ENCODE measurements at places on chromosomes 12 and 14.

DNA sequence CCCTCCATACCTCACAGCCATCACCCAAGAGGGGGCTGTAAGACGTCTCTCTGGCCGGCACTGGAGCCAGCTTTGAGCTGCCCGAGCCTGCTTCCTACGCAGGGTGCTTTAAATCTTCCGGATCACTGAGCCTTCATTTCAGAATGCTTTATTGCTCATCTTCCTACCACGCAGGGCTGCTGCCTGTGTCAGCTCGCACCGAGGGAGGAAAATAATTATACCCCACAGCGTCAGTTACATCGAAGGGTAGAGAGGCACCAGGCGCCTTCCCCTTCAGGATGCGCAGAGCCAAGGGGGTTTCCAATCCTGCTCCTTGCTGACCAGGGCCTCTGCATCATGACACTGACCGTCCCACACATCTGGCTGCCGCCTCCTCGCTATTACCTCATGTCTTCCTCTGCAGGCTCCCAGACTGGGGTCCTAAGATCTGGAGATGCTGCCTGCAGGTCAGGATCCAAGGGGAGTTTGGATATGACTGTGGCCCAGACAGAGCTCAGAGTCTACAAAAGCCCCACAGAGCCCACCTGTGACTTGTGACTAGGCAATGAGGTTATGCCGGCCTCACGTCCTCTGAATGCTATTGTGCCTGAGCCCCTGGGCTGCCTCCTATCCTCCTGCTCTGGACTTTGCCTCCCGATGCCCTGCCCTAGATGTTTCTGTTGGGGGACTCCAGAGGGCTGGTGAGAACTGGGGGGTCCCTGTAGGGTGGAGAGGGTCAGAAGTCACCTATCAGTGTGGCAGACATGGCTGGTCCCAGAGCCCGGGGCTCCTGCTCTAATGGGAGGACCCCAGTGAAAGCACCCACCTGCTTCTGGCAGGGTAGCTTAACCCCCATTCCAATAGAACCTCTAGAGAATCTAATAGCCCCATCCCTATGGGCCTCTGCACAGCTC, 220.3 kb upstream of the RTL1 start:
- no peak for DNase-seq

DNA sequence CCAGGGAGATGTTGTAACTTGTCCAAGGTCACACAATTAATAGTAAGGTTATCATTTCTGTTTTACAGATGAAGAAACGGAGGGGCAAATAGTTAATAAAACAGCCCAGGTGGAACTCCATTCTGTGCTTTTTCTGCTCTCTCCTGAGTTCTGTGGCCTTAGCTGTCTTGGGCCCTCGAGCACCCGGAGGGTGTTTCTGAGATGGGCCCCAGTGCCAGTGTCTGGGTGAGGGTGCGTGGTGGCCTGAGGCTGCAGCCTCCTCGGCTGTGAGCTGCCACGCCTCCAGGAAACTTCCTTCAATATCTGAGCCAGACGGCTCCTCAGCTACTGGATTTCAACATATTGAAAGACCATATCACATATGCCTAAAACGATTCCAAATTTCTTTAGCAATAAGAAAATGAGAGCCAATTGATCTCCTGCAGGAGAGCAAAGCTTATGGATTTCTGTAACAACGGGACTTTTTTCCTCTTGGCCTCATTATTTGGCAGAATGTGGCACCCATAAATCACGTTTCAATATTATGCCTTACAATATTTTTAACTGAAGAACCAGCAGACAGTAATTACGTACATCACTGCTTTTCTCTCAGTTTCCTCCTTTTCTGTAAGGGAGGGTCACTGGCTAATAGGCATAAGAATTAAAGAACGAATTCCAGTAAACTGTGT, 74.8 kb upstream of the DICER1 start:
- DNase-seq, result no peak

DNA sequence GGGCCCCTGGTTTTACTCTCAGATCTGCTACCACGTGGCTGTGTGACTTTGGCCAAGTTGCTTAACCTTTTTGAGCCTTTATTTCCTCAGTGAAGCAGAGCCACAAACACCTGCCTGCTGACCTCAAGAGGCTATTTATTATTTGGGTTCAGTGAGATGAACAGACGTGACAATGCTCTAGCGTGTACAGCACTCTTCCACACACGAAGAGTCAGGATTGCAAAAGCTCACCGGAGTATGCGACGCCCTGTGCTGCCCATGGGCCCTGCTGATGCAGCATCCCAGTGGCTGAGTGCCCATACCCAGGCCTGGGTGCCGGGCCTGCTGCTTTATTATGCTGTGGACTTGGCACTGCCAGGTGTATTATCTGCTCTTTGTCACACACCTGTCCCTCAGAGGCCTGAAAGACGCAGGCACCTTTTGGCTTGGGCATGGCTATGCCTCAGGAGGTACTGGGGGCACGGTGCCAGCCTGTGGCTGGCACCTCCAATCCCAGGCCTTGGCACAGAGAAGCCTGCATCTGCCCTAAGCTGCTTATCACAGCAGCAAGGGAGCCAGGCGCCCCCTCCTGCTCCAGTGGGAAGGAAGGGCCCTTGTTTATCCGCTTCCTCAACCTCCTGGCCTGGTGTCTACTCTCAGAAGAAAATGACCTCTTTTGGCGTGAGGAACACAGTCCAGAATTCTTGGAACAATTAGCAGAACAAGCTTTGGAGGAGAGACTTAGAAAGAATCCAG, 22.3 kb upstream of the TC2N start:
- no peak for DNase-seq

DNA sequence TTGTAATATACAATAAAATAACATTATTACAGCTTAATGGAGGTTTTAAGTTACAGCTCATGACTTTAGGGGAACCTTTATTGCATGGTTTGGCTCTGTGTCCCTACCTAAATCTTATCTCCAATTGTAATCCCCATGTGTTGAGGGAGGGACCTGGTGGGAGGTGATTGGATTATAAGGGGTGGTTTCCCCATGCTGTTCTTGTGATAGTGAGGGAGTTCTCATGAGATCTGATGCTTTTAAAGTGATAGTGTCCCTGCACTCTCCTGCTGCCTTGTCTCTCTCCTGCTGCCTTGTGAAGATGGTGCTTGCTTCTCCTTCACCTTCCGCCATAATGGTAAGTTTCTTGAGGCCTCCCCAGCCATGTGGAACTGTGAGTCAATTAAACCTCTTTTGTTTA, 132.1 kb upstream of the SYT1 start:
- DNase-seq, result no peak

DNA sequence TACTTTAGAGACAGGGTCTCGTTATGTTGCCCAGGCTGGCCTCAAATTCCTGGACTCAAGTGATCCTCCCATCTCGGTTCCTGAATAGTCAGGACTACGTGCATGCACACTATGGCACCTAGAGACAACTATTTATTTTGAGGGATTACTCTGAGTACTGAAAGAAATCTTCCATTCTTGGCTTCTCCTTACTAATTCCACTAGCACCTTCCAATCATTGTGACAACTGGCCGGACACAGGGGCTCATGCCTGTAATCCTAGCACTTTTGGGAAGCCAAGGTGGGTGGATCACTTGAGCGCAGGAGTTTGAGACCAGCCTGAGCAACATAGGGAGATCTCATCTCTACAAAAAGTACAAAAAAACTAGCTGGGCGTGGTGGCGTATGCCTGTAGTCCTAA, 42.1 kb upstream of the MTERF2 start:
- no peak for DNase-seq

- DNase-seq, result no peak
Observed at GRCh38 chr14:99318091-99318958, 46.3 kb upstream of the BCL11B start.

DNA sequence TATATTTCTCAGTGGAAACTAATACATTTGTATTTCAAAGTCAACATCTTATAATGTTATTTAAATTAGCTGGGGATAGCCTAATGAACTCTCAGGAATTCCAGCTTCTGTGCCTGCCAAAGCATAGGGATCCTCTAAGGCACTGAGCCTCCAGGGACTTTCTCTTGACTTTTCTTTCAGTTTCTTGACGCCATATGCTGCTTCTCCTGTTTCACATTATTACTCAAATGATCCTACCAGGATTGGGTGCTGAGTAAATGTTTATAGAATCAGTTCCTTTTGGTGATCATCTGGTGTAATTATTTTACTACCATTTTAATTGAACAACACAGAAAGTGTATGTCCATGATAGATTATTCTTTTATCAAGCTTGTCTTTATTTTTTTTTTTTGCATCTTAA, 7.9 kb downstream of the METTL25 start:
- DNase-seq, result no peak

DNA sequence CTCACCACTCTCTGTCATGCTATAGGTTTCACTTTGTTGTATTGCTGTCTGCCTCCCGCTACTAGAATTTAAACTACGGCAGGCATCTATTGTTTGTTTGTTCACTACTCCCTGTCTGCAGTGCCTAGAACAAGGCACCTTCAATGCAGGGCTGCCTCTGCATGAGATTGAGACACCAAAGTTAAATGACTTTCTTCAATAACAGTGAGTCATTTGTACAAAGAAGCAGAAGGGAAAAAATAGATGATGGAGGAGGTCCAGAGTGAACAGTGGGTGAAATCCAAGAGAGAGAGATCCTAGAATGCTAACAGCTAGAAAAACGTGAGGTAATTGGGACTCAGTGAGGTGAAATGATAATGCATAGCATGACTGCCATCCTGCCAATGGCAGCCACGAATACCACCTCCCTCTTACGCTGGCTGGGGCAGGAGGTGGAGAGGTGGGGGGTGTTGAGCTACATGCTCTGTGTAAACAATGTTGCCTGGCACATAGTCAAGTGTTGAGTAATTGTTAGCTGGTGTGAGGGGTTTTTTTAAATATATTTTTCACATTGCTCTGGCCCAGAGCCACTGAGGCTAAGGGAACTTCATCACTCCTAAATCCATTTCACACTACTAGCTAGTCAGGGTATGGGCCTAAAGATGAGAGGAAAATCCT, 367.6 kb downstream of the RPS29 start:
- DNase-seq, result no peak

DNA sequence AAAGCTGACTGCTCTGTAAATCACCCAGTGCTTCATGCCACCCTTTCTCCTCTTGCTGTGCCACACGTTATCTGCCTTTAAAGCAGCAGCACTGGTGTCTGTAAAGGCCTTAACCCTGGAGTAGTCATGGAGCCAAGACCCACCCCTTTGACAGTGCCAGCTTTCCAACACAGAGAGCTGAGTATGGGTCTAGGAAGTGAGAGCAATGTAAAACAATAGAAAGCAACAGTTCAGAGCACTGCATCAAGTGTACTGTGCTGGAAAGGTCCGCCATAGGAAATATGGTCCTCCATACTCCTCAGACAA, 139.5 kb downstream of the DAD1 start:
- no peak for DNase-seq

GRCh38 chr12:31315044-31315715, 10.8 kb downstream of the SINHCAF start:
- no peak for DNase-seq

- no peak for DNase-seq
Observed at GRCh38 chr14:73744874-73745529, 30.8 kb upstream of the PNMA1 start.

DNA sequence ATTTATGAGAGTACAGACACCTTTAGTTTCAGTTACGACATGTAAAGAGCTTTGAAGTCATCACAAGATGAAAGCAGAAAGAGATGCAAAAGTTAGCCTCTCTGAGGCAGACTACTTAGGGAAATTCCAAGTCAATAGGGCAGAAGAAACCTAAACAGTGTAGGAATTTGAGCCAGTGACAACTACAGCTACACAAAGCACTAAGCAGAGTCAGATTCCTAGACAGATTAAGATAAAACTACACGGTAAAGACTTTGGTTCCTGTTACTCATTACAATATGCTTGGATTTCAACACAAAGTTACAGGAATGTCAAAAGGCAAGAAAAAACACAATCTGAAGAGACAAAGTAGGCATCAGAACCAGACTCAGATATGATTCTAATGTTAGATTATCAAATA, 1302.3 kb downstream of the FSCB start:
- no peak for DNase-seq

GRCh38 chr14:78798757-78799156, 628.6 kb downstream of the NRXN3 start:
- no peak for DNase-seq

- DNase-seq, result no peak
Observed at GRCh38 chr12:119266963-119267362, 67.6 kb upstream of the CCDC60 start.

DNA sequence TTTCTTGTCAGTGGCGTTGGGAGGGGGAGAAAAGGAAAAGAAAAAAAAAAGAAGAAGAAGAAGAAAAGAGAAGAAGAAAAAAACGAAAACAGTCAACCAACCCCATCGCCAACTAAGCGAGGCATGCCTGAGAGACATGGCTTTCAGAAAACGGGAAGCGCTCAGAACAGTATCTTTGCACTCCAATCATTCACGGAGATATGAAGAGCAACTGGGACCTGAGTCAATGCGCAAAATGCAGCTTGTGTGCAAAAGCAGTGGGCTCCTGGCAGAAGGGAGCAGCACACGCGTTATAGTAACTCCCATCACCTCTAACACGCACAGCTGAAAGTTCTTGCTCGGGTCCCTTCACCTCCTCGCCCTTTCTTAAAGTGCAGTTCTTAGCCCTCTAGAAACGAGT, 1.9 kb downstream of the ASCL1 start:
- no peak for DNase-seq

DNA sequence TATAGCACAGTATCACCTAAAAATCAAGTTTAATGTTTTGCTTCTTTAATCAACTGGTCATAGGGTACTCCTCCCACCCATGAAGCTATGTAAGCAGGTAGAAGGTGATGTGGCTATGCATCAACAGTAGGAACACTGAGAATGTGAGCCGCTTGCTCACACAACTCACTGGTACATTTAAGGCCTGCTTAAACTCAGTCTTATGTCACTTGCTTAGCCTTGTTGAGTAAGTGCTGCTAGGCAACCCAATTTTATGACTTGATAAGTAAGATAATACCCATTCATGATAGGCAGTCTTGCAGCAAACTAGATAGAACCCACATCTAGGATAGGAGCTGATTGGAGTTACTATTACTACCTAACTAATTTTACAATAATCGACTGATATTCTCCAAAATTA, 70.0 kb upstream of the BMP4 start:
- DNase-seq, result no peak

- no peak for DNase-seq
Observed at GRCh38 chr12:46480724-46481123, 108.2 kb upstream of the SLC38A2 start.

- no peak for DNase-seq
Observed at GRCh38 chr12:53677016-53677799, 1.3 kb upstream of the ATP5MC2 start.

Measured in activated T-cell treated with anti-CD3 and anti-CD28 coated beads for 48 hours (primary cell).